ENCODE measurements at places on chromosomes 2 and 18.

- DNase-seq: no peak
Observed at GRCh38 chr18:48034651-48035555, 104.4 kb upstream of the SMAD2 start.

- DNase-seq: no peak
Observed at GRCh38 chr2:80363330-80363729, 58.8 kb upstream of the LRRTM1 start.

DNA sequence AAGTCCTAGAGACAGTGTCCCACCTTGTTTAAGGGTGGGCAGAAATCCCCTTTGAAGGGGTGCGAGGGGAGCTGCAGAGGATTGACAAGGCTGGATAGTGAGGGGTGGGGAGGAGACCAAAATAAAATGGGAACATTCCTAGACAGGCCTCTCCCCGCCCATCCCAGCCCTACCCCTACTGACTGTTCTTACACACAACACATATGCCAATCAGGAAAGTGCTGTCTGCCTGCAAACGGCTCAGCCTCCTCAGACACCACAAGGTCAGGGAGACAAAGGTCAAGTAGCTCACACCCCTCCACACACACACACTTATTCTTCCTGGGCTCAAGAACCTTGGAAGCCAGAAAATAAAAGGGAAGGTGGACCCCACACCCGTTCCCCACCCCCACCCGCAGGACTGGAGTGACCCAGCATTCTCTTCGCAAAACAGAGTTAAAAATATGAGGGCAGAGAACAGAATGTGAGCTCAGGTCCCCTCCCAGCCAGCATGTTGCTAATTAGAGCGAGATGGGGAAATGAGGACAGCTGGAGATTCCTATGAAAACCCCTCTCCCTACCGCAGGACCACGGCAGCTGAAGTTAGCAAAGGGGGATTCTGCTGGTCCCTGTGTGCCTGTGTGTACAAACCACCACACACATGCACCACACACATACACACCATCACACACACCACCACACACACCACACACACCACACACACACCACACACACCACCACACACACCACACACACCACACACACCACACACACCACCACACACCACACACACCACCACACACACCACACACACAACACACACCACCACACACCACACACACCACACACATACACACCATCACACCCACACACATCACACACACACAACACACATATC, 197.8 kb downstream of the TNS1 start:
- DNase-seq: no peak

- DNase-seq: peak; percentile 50
Observed at GRCh38 chr2:71157124-71157793, 26.8 kb downstream of the MPHOSPH10 start.

DNA sequence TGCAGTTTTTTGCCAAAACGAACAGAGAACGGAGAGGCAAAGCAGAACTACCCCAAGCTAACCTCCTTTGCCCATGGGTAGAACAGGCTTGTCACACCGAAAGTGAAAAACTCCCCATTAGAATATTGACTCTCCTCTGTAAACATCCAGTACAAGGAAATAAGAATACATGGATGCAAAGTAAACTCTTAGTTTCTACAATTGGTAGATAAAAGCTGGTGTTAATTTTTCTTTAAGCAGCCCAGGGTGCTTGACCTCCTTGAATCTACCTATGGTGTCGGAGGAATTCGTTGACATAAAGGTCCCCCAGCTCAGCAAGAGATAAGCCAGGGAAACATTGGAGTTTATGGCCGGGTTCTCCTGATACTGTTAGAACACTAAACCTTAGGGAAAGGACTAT, 48.4 kb upstream of the DSG1 start:
- DNase-seq: no peak

- DNase-seq: no peak
Observed at GRCh38 chr2:46151577-46151976, 145.6 kb upstream of the EPAS1 start.

- DNase-seq: no peak
Observed at GRCh38 chr18:3157606-3158005, 62.2 kb downstream of the MYOM1 start.

DNA sequence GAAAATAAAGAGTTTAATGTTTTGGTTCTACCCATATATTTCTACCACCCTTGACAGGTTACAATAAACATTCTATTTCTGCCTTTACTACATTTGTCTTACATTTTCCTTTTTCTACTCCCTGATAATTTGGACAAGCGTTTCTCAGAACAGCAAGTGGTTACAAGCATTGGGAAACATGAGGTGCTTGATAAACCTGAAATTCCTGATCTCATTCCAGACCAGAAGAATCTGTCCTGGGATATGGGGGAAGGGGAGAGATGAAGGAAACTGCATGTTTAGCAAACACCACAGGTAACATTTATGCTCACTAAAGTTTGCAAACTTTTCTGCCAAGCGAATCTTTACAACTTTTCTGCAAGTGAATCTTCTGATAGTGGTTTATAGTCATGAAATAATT, 28.3 kb upstream of the DSC1 start:
- no peak for DNase-seq

- DNase-seq: no peak
Observed at GRCh38 chr2:11270891-11271290, 73.5 kb downstream of the ROCK2 start.

DNA sequence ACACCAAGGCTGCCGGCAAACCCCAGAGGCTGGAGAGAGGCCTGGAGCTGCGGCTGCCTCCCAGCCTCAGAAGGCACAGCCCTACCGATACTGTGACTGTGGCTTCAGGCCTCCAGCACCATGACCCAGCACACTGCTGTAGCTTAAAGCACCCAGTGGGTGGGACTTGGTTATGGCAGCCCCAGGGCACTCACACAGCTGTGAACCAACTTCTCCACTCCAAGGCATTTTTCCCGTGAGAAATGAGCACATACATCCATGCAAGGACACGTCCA, 199.5 kb downstream of the NDUFA10 start:
- DNase-seq: no peak

DNA sequence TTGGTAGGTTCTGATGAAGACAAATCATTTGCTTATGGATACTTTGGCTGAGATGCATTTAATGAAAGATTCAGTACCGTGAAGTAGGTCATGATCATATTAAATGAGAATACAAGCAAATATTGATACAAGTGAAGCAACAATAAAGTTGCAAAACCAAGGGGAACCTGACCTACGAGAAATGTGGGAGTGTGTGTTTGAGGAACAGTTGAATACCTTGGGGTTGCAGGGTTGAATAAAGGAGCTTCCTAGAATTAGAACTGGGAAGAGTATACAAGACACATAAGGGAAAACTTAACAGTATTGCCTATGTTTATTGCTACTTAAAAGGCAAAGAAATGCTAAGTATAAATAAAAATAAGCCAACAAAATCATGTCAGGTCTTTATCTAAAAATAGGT, 702.9 kb downstream of the ERBB4 start:
- no peak for DNase-seq

GRCh38 chr2:46193356-46193755, 103.9 kb upstream of the EPAS1 start:
- DNase-seq: peak; percentile 26

Measured in cardiac muscle cell (in vitro differentiated cells and primary cell).